ENCODE measurements at places on chromosomes 7 and 10. TPM values are rescaled to one million over a fixed set of nuclear protein-coding genes. Genes with fewer than 3 reads are reported as not detected.

DNA sequence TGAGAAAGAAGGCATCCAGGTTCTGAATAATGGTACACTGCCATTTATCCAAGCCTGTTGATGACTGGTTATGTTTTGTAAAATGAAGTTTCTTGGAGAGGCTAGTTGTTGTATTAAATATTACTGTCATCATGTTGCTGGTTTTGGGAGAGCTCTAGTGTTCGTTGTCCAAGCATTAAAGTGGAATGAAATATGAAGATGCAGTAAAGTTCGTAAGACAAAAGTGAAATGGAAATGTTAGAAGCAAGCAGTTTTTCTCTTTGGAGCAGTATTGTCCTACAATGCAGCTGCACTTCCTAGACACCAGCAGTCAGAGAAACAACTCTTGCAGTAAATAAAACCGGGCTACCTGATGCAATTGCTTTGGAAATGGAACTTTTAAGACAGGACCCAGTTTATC, 156.8 kb upstream of the FZD1 start:
- H3K4me3 ChIP-seq: no peak overlapping the region
- no peak for DNase-seq
- no peak overlapping the region for H3K27ac ChIP-seq
- peaks cover 2% of the 10 kb centered on the region for H3K4me1 ChIP-seq

HDAC9 gene
- 24.2 TPM for total RNA-seq

ADIRF gene
- total RNA-seq: 2.3 TPM

POU6F2 gene
- total RNA-seq: not detected

DNA sequence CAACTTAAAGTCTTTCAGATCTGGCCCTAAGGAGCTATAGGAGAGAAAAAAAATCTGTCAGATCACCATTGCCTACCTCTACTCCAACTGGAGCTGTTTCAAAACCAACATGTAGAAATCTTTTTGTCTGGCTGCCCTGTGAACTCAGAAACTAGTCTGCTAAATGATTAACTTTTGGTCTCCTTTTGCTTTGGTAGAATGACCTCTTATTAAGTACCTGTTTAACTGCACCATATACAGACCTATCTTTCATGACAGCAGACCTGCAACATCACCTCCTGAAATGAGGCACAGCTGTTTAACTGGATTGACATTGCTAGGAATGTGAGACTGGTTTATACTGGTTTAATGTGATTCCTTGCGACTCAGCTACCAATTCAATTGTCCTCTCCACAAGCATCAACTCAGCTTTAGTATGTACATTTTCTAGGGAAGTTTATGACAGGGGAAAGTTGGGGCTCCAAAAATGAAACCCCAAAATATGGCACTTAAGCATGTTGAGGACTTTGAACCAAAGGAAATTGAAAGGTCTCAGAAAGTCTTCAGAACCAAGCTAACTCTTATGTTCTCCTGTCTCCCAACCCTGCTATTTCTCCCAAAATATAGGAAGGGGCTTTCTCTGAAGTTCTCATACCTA, 1.8 kb downstream of the CYP3A43 start:
- no peaks in the 10 kb centered on the region for H3K4me1 ChIP-seq
- DNase-seq: no peak
- no peaks in the 10 kb centered on the region for H3K36me3 ChIP-seq
- peaks cover 6% of the 10 kb centered on the region for H3K27me3 ChIP-seq
- H3K4me3 ChIP-seq: no peak overlapping the region
- no peak overlapping the region for H3K27ac ChIP-seq

All from IMR-90 (cell line).